Fibroblast of skin of right biceps (primary cell): ENCODE measurements at places on chromosomes 4 and X.

- no peak for DNase-seq
Observed at GRCh38 chr4:41435510-41435909, 102.4 kb upstream of the LIMCH1 start.

GRCh38 chr4:41935652-41936021 lies 408 bp downstream of the TMEM33 start:
- DNase-seq = peak; percentile 8

DNA sequence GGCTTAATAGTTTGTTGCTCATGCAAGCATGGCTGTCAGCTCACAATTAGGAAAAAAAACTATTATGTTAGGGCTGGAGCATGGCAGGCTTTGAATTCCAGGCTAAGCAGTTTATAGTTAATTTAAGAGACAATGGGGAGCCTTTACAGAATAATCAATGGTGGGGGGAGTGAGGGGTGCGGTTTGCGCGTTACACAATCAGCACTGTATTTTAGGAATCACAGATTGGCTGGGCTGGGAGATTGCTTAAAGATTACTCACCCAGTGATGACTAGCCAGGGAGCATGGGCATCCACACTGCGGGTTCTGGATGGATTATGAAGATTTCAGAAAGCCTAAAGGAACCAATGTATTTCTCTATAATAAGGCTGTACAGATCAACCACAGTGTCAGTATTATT lies 186.6 kb downstream of the SOX3 start:
- DNase-seq = peak; percentile 1

DNA sequence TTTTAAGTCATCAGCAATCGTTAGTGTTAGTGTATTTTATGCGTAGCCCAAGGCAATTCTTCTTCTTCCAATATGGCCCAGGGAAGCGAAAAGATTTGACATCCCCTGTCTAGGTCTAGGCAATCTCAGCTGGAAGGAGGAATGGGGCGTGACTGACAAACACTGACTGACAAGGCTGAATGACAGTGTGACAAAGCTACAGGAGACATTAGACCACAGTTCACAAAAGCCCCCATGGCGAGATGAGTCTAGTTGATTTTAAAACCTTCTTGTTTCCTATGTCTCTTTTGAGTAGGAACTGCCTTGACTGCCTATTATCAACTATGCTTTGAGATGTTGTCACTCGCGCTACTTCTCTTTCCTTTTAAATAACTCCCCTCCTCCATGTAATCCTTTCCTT lies 42.3 kb downstream of the QRFPR start:
- no peak for DNase-seq

DNA sequence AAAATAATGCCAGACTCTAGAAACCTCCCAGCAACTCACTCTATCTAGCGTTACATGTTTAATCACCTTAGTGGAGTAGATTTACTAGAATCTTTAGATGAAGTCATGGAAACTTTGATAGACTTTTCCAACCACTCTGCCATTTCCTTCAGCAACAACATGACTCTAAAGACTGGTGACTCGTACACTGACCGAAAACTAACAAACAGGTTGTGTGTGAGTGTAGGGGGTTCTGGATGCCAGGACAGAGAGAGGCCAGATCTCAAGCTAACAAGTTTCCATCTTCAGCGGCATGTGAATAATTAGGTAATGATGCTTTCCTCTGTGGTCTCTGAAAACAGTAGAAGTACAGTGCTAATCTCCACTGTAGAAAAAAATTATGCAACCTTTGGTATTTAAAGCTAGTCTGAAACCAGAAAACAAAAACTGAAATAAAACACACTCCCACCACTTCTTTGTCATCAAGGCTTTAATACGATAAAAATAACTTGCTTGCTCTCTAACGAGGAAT lies 286.4 kb downstream of the PRDM5 start:
- peak; percentile 10 for DNase-seq

DNA sequence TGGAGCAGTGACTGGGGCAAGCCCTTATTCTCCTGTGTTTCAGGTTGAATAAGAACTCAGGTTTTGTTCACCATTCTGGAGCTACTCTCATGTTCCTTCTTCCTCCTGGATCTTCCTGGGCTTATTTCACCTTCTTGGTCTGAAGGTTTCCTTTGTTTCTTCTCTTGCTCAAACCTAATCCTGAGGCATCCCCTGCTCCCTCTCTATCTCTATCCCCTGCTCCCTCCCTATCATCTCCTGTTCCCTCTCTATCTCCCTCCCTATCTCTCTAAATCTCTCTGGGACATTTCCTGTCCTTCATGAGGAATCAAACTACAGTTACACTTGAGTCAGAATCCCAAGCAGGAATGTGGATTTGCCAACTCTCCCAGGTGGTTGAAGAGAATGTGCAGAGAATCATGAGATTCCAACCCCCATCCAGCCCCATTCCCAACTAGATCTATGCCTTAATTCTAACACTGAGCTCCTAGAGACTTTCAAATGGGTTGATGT lies 134.9 kb upstream of the ZIC3 start:
- no peak for DNase-seq

GRCh38 chr4:189036906-189037305 lies 897.7 kb downstream of the TRIML1 start:
- no peak for DNase-seq

GRCh38 chr4:83618991-83619645 lies 83.2 kb downstream of the GPAT3 start:
- peak; percentile 57 for DNase-seq

DNA sequence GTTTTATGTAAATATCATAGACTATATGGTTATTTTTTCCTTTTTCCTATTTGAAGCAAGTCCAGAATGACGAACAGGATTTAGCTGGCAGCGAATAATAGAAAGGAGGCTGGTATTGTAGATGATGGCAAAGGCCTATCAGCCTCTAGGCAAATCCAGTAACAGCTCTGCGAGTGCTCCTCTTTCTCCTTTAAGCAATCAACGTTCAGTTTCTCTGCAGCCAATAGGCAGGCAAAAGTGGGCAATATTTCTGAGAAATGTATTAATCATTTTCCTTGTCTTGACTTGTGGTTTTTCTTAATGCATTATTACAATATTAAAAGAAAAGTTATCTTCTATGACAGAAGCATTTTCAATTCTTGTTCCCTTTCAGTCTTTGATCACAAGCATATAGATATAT lies 183.3 kb downstream of the SH3KBP1 start:
- no peak for DNase-seq
